ENCODE measurements at places on chromosomes 5 and 9.
A peak's percentile ranks its signal among the peaks of the same experiment; 100 is the strongest.

- no peak for DNase-seq
Measured at GRCh38 chr9:123798195-123798594, 131.7 kb downstream of the DENND1A start.

DNA sequence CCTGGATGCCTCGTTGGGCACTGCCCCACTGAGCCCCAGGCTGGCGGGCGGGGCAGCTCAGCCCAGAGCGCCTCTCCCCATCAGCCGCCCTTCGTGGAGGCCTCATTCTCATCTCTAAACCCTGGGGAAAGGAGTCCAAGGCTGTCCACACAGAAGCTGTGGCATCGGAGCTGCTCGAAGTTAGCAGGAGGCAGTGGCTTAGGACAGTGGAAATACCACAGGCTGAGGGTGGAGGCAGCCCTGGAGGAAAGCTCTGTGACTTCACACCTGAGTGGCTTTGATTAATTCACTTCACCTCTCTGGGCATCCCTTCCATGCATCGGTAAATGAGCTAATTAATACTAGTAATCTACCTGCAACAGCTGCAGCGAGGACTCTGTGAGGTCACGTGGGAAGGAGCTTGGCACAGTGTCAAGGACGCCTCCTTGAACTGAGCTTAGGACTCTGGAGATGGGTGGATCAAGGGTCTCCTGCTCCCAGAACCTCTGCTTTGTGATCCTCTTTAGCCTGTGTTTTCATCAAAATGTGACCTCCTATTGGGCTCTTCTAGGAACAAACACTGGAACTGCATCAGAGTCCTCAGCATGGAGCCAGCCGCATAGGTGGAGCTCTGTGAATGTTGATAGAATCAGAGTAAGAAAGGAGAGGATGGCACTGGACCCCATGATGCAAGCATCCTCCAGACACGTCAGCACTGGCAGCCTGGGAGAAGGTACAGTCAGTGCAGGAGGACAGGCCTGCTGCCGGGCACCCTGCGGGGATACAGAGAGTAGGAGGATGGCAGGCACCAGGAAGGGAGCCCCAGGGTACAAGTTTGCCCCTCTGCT is 842 bp upstream of the ANGPTL2 start:
- peak; percentile 62 for DNase-seq

- no peak for DNase-seq
Measured at GRCh38 chr9:129145841-129146292, 32.2 kb downstream of the IER5L start.

DNA sequence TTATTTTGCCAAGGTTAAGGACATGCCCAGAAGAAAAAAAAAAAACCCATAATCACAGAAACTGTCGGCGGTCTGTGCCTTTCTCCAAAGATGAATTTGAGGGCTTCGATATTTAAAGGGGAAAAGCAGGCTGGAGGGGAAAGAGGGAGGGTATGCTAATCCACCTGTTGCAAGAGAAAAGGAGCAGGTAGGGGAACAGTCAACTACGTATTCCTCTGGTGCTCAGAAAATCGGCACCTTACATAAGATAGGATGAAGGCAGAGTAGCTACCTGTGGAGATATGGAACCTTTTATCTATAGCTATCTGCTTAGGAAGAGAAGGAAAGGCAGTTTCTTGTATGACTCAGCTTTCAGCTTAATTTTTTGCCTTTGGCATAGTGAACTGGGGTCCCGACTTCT is 77.7 kb downstream of the PTCD2 start:
- DNase-seq, result no peak

GRCh38 chr5:113202746-113203716 is 226.4 kb downstream of the DCP2 start:
- DNase-seq, result no peak

- no peak for DNase-seq
Measured at GRCh38 chr9:109705515-109705914, 74.5 kb upstream of the PALM2AKAP2 start.

GRCh38 chr9:13575558-13575957 is 296.1 kb upstream of the MPDZ start:
- no peak for DNase-seq

GRCh38 chr9:78357165-78357873 is 60.4 kb downstream of the PSAT1 start:
- DNase-seq, result no peak

- DNase-seq, result no peak
Measured at GRCh38 chr5:3526551-3527185, 69.0 kb upstream of the IRX1 start.

GRCh38 chr9:26893030-26893676 is 551 bp upstream of the CAAP1 start:
- no peak for DNase-seq

GRCh38 chr5:40121236-40121635 is 558.5 kb upstream of the PTGER4 start:
- DNase-seq, result no peak

GRCh38 chr5:88544671-88545070 is 276.0 kb upstream of the TMEM161B start:
- no peak for DNase-seq

- DNase-seq, result no peak
Measured at GRCh38 chr5:112742424-112742823, 4.7 kb downstream of the APC start.

GRCh38 chr5:171701100-171701541 is 84.5 kb upstream of the SMIM23 start:
- DNase-seq, result peak; percentile 26

- DNase-seq, result no peak
Measured at GRCh38 chr9:98108531-98109031, 10.4 kb downstream of the TRIM14 start.

GRCh38 chr5:172123269-172123692 is 64.7 kb downstream of the STK10 start:
- peak; percentile 37 for DNase-seq

DNA sequence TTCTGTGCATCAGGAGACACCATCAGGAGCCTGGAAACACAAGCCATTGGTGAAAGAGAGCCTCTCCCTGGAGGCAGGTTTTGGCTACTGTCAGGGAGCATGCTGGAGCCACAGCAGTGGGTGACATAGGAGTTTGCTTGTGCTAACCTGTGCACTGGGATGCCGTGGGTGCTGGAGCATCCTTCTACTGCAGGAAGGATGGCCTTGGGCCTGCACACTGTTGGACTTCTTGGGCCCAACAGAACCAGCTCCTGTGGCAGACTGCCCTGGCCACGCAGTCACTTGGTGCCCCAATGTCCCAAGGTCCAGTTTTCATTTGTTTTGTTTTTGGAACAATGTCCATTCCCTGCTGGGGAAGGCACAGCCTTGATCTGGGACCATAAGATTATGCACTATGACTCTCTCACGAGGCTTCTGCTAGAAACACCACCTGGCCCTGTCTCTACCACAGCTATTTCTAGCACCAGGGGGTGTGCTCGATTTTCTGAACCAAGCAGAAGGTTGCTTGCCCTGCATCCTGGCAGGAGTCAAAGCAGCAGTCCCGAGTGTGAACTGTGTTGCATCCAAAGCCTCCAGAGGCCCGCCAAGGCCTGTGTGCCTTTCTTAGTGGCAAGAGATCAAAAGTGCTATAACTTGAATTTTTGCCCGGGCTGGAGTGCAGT is 5.5 kb upstream of the LTC4S start:
- no peak for DNase-seq

- DNase-seq, result peak; percentile 66
Measured at GRCh38 chr9:121709798-121710197, 58.4 kb downstream of the DAB2IP start.

- no peak for DNase-seq
Measured at GRCh38 chr5:125179612-125180011, 433.2 kb upstream of the ZNF608 start.

DNA sequence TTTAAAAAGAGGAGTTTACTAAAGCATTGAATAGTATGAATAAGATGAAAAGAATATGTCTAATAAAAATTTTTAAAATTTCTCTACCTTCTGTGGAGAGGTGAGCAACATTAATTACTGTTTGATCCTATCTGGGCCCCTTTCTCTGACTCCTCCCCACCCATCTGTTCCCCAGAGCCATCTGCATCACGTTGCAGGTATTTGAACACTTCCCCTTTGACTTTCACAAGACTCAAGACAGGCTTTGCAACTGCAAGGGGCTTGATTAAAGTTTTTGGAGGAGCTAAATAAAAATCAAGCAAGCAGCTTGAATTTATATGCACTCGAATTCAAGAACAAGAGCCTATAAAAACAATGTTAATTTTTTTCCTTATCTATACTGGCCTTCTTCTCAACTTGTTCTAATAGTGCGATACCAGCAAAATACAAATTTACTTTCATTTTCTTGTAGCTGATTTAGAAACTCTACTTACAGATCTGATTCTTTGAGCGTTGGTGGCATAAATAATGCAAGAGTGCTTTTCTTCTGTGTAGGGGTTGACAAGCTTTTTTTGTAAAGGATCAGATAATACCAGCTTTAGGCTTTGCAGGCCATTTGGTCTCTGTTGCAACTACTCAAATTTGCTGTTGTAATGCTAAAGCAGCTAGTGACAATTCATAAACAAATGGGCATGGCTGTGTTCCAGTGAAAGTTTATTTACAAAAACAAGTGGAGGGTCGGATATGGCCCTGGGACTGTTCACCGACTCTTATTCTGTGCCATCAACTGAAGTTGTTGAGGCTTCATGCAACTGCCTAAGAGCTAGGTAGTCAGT is 21.2 kb downstream of the TXNDC8 start:
- no peak for DNase-seq

GRCh38 chr5:146909255-146910068 is 30.9 kb upstream of the PPP2R2B start:
- no peak for DNase-seq

GRCh38 chr9:12065050-12065449 is 628.1 kb upstream of the TYRP1 start:
- DNase-seq, result no peak

- no peak for DNase-seq
Measured at GRCh38 chr9:127876764-127877562, 512 bp downstream of the AK1 start.

- DNase-seq, result peak; percentile 54
Measured at GRCh38 chr5:65482296-65482735, 596 bp upstream of the ADAMTS6 start.

DNA sequence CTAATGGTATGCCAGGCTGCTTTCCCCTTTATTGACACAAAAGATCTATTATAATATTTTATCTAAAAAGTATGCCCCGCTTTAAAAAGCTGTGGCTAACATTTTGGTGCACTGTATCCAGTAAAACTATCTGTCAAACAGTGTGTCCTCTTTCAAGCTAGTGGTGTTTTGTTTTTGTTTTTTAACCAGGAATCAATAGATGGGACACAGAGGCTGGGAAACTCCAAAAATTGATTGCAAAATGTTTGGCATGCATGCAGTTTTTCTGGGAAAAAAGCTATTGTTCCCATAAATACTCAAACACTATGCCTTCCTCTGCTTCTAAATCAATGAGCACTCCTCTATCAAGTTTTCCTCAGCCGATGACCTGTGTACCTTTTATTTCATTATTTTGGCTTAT is 34.3 kb upstream of the PDZD2 start:
- no peak for DNase-seq

- DNase-seq, result no peak
Measured at GRCh38 chr5:155773680-155774079, 553.3 kb upstream of the SGCD start.

DNA sequence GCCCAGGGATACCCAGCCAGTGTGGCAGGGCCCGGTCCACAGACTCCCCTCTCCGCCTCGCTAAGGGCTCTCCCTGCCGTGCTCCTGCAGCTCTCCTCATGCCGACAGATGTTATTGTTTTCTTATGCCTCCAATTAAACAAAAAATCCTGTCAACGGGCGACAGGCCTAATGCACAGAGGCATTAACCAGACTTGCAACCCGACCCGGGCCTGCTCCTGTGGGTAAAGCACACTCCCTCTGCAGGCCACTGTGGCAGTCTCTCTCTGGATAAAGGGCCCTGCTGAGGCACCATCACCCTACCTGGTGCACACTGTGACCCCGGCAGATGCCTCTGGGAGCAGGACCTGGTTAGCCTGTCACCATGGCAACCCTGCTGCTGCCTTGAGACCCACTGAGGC is 27.5 kb upstream of the HAND1 start:
- no peak for DNase-seq

DNA sequence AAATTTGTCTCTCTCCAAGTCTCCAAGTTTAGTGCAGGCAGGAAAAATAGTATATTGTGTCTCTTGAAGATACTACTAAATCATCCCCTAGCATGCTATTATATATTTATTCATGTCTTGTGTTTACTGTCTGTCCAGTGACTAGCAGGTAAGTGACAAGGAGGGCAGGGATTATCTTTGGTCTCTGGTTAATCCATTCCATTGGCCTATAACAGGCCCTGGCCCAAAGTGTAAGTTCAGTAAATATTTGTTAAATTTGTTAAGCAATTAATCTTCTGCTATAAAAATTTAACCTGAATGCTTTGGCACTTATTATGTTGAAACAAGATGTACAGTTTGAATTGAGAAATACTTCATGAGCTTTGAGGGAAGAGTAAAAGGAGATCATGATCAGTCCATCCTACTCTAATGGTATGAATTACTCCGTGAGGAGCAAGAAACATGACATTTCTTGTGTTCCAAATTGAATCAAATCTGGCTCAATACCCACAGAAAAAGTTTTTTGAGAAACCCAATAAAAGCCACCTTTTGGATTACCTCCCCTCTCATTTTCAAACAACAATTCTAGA is 219.7 kb downstream of the DTWD2 start:
- no peak for DNase-seq

DNA sequence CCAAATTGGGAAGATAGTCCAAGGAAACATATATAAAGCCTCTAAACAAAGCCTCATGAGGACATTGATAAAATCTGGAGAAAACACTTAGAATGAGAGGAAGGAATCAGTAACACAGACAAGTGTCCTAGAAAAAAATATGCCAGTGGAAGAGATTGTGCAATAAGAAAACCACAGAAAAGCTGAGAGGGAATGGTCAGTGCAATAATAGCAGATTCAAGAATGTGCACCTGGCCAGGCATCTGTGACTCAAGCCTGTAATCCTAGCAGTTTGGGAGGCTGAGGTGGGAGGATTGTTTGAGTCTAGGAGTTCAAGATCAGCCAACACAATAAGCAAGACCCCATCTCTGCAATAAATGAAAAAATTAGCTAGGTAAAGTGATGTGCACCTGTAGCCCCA is 691.2 kb upstream of the CDH6 start:
- DNase-seq, result no peak

DNA sequence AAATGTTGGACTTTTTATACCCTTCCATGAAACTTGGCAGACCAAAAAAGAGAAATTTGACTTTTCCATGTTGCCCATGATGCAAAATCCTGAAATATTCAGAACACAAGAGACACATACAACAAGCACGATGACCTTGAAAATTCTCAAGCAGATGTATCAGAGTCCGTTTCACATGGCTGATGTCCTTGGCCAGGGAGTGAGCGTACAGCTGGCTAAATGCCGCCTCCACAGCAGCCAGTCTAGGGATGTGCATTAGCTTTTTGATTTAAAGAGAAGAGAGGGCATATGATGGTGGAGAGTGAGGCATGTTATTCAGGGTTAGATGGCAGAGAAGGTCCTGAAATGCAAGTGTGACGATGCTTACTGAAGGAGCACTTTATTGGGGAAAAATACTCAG is 148.0 kb upstream of the SEMA6A start:
- no peak for DNase-seq

- DNase-seq, result peak; percentile 2
Measured at GRCh38 chr9:78601957-78602565, 305.1 kb downstream of the PSAT1 start.

Measured in NCI-H2029 (cell line).